NCI-H1694 treated with DMSO at 0.1 percent for 48 hours (cell line): ENCODE measurements at places on chromosomes 3 and 15.

DNA sequence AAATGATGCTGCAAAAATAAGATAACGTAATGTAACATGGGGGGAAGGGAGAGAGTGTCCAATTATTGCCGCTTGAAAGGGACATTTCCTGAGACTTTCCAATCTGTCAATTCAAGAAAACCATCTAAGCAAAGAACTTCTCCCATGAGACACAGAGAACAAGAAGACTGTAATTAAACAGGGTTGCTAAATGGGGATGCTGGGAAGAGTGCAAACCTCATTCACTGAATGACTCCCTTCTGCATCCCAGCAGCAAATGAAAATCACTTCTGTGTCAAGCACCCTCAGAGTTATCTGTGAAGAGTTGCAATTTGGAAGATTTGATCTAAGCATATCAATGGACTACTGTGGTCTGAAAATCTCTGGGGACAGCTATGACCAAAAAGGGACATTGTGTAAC, 3.6 kb downstream of the RFT1 start:
- no peak for DNase-seq

GRCh38 chr3:30139283-30139682, 467.1 kb upstream of the TGFBR2 start:
- no peak for DNase-seq

GRCh38 chr15:90037511-90037860, 36.4 kb downstream of the ZNF710 start:
- no peak for DNase-seq

- no peak for DNase-seq
These were observed 60.1 kb downstream of the FNDC3B start for GRCh38 chr3:172099495-172099808.

GRCh38 chr15:37783290-37783689, 151.2 kb upstream of the TMCO5A start:
- DNase-seq: no peak

DNA sequence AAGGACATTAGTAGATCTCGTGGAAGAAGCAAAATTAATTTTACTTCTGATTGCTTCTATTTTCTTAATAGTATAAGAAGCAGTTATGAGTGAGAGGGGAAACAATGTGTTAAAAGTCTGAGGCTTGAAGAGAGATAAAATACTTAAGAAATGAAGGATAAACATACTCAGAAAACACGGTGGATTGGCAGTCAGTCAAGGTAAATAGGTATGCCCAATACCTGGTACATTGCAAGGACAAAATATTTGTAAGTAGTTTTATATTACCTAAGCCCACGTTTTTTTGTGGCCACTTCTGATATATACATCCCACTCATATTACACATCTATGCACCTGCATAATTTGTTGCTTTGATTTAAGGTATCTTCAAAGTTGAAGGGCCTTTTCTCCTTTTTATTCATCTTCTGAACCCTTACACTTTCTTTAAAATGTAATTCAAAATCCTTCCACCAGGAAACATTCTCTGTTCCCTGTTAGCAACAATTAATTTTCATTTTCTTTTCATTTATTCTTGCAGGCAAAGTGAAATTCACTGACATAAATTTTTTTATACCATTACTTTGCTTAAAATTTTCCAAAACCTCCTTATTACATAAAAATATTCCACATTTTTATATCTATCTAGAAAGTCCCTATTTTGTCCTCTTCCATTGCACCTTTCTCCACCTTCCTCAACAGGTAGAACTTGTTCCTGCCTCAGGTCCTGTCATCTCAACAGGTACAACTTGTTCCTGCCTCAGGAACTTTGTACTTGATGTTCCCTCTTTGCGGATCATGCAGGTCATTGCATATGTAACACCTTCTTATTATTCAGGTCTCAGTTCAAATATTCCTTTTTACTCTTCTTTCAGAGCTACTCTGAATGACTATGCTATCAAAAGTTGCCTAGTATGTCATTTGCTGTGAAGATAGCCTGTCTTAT, 755.7 kb upstream of the ALCAM start:
- no peak for DNase-seq

DNA sequence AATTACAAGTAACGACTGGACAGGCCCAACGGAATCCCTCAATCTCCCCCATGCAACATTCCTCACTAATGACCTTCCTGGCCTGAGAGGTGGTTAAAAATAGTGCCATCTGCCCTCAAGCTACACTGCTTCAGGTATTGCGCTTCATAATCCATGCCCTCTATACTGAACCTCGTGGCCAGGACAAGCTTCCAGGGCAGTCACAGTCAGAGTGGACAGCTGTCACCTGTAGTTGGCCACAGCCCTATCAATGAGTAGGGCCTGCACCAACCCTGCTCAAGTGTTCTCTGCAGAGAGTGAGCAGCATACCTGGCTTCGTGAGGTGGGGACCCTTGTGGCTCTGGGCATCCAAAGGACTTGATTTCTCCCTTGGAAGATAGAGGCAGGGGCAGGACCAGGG, 46.9 kb upstream of the SEMA4B start:
- DNase-seq: no peak

GRCh38 chr15:63052961-63053698, 10.6 kb downstream of the TPM1 start:
- no peak for DNase-seq

GRCh38 chr3:149473357-149474249, 894 bp upstream of the TM4SF4 start:
- no peak for DNase-seq

GRCh38 chr3:173037840-173038483, 103.1 kb downstream of the SPATA16 start:
- no peak for DNase-seq

GRCh38 chr15:69388260-69388705, 25.9 kb upstream of the KIF23 start:
- no peak for DNase-seq
